Femur (tissue), 1 donor: ENCODE measurements at places on chromosomes 4 and X.

DNA sequence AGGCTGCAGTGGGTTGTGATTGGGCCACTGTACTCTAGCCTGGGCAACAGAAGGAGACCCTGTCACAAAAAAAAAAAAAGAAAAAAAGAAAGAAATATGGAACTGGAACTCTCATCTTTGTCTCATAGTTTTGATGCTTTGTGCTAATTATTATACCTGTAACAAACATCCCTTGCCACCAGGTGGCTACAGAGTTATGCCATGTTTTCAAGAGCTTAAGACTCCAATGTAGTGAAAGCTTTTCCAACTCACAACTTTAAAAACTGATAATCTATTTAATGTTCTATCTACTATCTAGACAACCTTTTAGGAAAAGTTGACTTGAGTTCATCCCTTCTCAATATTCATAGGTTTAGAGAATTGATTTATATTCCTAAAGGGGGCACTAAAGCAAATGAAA, 42.4 kb downstream of the HTR2C start:
- DNase-seq = no peak

GRCh38 chr4:136725286-136726081, 806.8 kb downstream of the PCDH18 start:
- DNase-seq = no peak

DNA sequence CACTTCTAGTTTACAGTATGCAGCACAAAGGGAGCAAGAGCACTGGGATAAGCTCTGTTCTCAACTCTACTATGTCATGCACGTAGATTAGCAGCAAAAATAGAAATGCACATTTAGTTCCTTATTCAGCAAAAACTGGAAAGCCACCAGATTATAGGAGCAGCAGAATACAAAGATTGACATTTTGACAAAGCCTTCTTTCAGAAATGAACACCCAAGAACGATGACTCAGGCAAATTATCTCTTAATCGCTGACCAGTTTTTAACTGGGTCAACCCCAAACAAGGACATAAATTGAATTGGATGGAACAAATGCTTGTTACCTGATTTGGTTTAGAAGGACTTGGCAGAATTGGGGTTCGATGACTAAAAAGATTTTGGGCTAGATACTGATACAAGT, 775.3 kb upstream of the HS3ST1 start:
- DNase-seq = no peak

- no peak for DNase-seq
Observed at GRCh38 chrX:37754516-37754915, 25.3 kb upstream of the CYBB start.

DNA sequence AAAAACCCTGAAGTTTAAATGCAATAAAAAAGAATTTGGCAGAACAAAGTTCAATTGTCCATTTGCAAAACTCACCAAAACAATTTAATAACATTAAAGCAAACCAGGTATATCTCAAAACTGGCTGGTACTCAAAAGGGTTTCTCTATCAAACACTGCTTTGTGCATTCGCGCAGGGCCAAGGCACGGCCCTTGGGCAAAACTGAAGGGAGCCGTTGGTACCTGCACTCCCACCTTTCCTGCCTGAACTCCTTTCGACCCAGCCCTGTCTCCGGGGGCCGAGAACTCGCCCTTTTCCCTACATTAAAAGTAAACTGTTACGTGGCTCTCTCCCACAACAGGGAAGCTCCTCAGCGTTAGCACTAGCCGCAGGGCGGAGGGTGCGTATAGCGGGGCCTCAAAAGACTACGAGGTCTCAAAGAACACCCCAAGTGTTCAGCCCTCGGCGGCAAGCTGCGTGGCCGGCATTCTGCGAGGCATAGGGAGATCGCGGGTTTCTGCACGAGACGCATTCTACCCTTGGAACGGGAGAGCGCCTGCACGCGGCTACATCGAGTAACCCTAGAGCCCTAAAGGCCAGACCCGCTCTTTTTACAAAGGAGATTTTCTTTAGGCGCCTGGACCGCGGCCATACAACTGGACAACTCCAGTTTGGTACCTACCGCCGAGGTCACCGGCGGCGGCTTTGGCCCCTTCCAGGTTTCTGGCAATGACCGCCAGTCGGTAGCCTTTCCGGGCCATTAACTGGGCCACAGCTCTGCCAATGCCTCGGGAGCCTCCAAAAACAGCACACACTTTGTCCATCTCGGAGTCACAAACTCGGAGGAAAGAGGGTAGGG, 550 bp downstream of the CBR4 start:
- DNase-seq = peak; percentile 79

- DNase-seq = no peak
Observed at GRCh38 chr4:38226170-38226569, 266.0 kb downstream of the PTTG2 start.

- DNase-seq = no peak
Observed at GRCh38 chrX:63275127-63275526, 76.0 kb downstream of the SPIN4 start.

DNA sequence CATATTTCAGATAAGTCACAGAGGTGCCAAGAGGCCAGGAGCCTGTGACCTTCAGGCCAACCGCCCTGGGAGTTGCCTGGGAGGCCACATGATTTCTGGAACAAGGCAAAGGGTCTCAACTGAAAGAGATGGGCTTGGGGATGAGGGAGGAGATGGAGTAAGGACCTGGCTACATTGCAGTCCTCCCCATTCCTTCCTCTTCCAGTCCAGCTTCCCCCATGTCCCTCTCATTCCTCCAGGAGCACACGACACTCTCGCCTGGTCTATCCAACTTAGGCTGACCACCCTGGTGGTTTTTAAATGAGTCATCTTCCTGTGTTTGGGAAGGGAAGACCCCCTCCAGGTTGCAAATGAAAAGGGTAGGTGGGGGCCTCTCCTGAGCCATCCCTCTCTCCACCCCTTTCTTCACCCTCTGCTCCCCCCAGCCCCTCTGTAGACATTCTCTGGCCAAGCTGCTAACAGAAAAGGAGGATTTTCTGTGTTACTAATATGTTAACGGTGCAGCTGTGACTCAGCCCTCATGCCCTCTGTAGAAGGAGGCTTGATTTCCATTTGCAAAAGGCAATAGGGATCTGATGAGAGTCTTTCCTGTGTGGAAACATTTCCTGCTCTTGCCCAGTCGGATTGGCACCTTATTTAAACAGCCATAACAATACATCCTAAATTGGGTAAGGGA, 79.2 kb downstream of the RTL5 start:
- peak; percentile 9 for DNase-seq

DNA sequence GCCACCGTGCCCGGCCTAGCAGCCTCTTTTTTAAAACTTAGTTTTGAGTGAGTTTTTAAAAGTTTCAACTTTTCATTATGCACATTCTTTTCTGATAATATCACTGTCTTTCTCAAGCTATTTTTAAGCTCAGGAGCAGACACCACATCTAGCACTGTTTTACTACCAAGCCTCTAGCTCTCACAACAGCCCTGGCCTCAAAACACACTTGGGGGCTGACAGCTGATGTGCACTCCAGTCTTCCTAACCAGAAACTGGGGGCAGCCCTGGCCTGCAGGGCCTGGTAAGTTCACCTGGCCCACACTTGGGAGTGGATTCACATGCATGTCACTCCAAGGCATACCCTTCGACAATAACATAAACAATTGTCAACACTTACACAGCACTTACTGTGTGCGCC, 34.0 kb downstream of the CENPU start:
- no peak for DNase-seq

- peak; percentile 64 for DNase-seq
Observed at GRCh38 chr4:51831133-51831532, 11.8 kb upstream of the DCUN1D4 start.

- DNase-seq = no peak
Observed at GRCh38 chr4:153161226-153161963, 42.8 kb upstream of the TRIM2 start.

- no peak for DNase-seq
Observed at GRCh38 chrX:118338930-118339329, 7.0 kb upstream of the WDR44 start.

GRCh38 chr4:105440890-105441289, 33.0 kb downstream of the PPA2 start:
- DNase-seq = no peak

GRCh38 chrX:66018585-66019309, 21.1 kb downstream of the VSIG4 start:
- DNase-seq = no peak

DNA sequence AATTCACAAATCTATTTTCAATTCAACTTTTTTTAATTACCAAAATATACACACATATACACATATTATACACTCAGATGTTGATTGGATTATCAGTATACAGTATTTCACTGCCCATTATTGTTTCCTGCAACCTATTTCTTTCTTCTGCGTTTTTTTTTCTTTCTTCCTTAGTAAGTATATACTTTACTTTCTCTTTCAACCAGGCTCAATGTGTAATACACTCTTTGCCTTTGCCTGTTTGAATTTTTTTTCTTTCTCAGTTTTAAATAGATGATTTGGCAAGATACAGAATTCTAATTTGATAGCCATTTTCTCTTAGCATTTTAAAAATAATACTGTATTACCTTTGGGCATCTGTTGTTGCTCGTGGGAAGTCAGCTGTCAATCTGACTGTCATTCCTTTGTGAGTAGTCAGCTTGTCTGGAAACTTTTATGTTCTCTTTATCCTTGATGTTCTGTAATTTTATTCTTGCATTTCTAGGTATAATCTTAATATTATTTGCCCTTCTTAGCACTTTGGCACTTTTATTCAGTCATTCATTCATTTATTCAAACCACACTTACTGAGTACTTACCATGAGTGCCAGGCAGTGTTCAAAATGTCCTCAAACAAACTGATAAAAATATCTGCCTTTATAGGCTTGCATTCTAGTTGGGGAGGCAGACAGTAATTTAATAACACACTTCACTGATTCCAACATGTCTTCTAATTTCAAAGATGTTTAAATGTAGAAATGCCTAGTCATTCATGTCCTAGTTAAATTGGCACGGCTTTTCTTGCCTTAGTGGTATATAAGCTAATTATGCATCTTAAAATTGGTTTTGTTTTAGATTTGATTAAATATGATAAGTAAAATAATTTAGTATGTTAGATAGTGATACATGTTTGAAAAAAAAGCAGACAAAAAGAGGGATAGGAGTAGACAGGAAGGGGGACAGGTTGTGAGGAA, 3.7 kb downstream of the USP38 start:
- DNase-seq = no peak

DNA sequence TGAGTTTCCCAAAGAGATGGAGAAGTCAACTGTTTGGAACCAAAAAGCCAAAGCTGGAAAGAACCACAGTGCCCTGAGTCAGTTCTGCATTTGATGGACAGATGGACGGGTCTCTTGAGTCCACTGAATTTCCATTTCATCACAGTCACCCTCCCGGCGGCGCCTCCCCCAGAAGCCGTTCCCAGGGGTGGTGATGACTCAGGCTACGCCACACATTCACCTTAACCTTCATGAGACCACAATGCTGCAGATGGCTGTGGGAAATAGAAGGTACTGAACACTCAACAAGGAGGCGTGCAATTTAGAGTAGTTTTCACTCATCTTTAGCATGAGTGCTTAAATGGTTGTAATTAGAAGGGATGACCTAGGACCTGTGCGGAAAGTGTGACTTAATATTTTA, 61.3 kb downstream of the STOX2 start:
- no peak for DNase-seq

DNA sequence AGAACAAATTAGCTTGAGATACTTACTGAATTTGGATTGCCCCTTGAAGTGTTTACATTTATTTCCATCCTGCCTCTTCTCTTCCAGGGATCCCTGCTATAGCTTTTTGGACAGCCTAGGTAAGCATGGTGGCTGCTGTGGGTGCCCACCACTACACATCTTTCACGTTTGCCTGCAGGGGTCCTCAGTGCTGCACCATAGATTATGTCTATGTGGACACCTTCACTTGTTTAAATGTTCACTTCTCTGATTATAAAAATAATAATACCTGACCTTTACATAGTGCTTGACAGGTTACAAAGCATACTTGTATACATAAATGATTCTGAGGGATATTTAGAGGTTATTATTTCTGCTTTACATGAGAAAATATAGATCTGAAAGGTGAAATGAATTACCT, 67.9 kb upstream of the SLC4A4 start:
- DNase-seq = no peak

DNA sequence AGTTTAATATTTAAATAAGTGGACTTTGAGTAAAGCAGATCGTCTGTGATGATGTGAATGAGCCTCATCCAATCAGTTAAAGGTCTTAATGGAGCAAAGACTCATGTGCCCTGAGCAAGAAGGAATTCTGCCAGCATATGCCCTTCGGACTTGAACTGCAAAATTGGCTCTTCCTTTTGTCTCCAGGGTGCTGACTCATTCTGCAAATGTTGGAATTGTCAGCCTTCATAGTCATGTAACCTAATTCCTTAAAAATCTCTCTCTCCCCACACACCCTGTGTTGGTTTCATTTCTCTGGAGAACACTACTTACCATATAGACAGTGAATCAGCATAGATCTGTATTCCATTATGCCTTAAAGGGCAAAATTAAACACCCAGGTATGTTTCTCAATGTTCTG, 609.8 kb upstream of the GALNTL6 start:
- DNase-seq = no peak

- DNase-seq = no peak
Observed at GRCh38 chr4:78784236-78784865, 8.2 kb downstream of the BMP2K start.

DNA sequence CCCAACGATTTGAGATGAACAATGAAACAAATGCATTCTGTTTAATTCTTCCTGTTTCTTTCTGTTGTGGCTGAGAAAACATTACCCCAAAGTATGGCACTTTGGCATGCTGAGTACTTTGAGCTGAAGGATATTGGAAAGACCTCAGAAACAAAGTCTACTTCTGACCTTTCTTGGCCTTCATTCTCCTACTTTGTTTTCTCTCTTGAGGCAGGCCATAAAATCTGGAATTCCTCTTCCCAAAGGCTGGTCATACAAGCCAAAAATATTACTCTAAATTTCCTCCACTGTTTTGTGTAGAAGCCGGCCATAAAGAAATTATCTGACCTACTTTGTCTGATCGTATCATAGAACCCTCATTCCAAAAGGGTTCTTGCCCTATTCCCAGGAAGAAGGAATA, 1048.2 kb downstream of the TECRL start:
- DNase-seq = no peak

DNA sequence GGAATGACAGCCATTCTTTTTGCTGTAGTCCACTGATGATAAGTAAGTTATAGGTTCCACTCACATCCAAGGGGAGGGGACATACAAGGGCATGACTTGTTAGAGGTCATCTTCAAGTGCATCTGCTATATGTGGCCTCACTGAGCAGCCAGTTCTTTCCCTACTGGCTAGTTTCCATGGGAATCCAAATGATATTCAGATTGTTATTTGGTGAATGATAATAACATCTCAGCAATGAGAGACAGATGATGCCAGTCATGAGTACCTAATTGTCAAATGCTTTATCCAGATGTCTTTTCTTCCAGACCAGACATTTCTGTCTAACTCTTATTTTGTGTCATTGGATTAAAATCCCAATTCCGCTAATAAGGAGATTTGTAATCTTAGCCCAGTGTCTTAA, 460.4 kb upstream of the BOD1L1 start:
- DNase-seq = no peak

GRCh38 chrX:49286581-49286980, 16.9 kb upstream of the GAGE10 start:
- DNase-seq = no peak

GRCh38 chr4:28225689-28226353, 1365.2 kb downstream of the STIM2 start:
- no peak for DNase-seq

- no peak for DNase-seq
Observed at GRCh38 chrX:11064851-11065600, 46.1 kb upstream of the HCCS start.
